ENCODE measurements at places on chromosomes 1 and 21.

- no peak for DNase-seq
Observed at GRCh38 chr1:64539781-64540218, 69.9 kb downstream of the CACHD1 start.

DNA sequence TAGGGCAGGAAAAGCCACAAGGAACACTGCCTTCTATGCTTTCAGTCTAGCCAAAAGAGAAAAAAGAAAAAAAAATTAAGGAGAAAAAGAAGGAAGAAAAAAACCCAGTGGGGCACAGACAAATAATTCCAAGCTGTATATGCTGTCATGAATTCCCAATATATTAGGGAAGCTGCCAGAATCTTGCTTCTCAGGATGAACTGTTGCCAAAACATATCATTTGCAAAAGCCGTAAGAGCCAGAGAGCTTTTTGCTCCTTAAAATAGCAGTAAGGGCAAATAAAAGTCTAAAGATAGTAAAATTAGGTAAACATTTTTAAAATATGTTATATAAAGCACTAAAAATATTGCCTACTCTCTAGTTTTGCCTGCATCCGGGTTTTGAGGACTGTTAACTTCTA, 52.1 kb downstream of the PGM1 start:
- DNase-seq, result no peak

GRCh38 chr1:94044290-94044790, 76.6 kb downstream of the ABCA4 start:
- DNase-seq, result no peak

GRCh38 chr1:227903614-227904501, 43.9 kb downstream of the WNT9A start:
- no peak for DNase-seq

DNA sequence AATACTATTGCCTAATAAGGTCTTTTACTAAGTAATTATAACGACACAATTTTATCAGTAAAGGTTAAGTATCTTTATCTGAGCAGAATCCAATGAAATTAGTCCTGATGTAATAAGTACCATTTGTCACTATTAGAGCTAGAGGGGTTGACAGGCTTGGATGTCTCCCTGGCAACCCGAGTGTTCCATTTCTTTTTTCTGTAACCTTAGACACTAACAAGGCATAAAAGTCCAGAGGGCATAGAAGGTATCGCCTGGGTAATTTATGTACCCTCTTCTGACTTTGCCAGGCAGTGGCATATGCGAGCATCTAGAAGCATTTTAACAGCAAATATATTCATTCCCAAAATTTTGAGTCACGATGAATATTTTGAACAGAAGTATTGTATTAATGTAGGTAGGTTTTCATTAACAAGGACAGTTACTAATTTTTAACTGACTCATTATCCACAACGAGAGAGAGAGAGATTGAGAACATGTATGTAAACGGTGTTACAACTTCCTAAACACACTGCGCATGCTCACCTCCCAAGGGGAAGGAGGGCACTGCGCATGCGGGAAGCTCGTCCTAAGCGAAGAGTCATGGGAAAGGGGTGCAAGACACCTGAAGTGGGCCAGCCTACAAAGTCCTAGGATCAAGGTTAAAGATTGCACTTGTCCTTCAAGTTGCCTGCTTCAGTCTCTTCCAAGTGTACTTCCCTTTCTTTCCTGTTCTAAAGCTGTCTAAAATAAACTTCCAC, 423.9 kb downstream of the DSCAM start:
- DNase-seq, result no peak

DNA sequence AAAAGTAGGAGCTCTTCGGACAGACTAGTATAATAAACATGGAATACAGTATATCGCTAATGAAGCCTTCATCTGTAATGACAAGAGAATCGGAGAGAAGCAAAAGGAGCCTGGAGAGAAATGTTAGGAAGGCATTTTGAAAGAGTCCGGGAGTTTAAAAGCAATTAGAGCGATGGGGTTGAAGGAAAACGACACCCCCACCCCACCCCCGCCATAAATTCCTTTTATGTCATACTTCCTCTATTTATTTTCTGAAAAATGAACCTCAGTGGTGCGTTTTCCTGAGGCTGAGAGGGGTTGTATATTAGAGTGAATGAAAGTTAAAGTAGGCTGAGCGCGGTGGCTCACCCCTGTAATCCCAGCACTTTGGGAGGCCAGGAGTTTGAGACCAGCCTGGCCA, 635 bp upstream of the APH1A start:
- no peak for DNase-seq
